Pancreas (tissue), 10 donors: ENCODE measurements at places on chromosomes 5 and 9. TPM values are rescaled to one million over a fixed set of nuclear protein-coding genes. Genes with fewer than 3 reads are reported as not detected.

Gene GDNF
- not detected for total RNA-seq

Gene ARHGAP26
- 10.2 TPM for total RNA-seq

Gene CLIC3
- total RNA-seq, result not detected

Gene PHPT1
- total RNA-seq, result 78.6 TPM

Gene SPINK6
- total RNA-seq, result not detected

- H3K36me3 ChIP-seq, result peaks cover 33% of the 10 kb centered on the region
- H3K27ac ChIP-seq, result no peak overlapping the region
- peaks cover 26% of the 10 kb centered on the region for H3K4me1 ChIP-seq
- no peak overlapping the region for H3K4me3 ChIP-seq
- H3K27me3 ChIP-seq, result no peaks in the 10 kb centered on the region
Observed at GRCh38 chr5:132487841-132488555, 2.6 kb downstream of the IRF1 start.

- DNase-seq, result no peak
- H3K27ac ChIP-seq, result no peak overlapping the region
- no peak overlapping the region for H3K4me3 ChIP-seq
- no peaks in the 10 kb centered on the region for H3K4me1 ChIP-seq
- H3K36me3 ChIP-seq, result no peaks in the 10 kb centered on the region
- no peaks in the 10 kb centered on the region for H3K27me3 ChIP-seq
Observed at GRCh38 chr9:76358628-76359280, 35.5 kb downstream of the RFK start.

DNA sequence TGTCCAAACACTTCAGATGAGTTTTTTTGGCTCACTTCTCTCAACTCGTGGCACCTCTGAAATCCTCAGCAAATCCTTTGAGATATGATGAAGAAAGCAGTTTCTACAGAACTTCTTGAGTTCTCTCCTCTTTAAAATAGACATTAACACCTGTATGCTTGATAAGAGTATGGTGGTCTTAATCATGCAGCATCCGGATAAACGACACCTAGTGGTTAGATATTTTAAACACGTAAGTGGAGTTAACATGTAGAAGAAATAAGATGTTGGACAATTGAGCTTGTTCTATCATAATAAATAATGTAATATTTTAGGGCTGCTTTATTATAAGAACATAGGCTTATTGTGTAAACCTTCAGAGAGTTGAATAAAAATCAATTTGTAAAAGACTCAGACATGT is 324.8 kb downstream of the CYLC2 start:
- no peak for DNase-seq
- no peaks in the 10 kb centered on the region for H3K27me3 ChIP-seq
- H3K36me3 ChIP-seq, result no peaks in the 10 kb centered on the region
- H3K4me3 ChIP-seq, result no peak overlapping the region

DNA sequence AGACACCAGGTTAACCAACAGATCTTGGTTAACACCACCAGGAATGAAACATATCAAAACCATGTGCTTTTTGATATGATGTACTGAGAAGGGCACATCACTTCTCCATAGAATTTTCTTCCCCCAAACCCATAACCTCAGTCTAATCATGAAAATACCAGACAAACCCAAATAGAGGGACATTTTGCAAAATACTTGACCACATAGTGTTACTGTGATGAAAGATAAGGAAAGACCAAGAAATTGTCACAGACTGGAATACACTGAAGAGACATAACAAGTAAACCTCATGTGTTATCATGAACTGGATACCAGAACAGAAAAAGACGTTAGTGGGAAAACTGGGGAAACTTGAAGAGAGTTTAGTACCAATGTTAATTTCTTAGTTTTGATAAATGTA is 74.9 kb upstream of the VCAN start:
- no peaks in the 10 kb centered on the region for H3K27me3 ChIP-seq

DNA sequence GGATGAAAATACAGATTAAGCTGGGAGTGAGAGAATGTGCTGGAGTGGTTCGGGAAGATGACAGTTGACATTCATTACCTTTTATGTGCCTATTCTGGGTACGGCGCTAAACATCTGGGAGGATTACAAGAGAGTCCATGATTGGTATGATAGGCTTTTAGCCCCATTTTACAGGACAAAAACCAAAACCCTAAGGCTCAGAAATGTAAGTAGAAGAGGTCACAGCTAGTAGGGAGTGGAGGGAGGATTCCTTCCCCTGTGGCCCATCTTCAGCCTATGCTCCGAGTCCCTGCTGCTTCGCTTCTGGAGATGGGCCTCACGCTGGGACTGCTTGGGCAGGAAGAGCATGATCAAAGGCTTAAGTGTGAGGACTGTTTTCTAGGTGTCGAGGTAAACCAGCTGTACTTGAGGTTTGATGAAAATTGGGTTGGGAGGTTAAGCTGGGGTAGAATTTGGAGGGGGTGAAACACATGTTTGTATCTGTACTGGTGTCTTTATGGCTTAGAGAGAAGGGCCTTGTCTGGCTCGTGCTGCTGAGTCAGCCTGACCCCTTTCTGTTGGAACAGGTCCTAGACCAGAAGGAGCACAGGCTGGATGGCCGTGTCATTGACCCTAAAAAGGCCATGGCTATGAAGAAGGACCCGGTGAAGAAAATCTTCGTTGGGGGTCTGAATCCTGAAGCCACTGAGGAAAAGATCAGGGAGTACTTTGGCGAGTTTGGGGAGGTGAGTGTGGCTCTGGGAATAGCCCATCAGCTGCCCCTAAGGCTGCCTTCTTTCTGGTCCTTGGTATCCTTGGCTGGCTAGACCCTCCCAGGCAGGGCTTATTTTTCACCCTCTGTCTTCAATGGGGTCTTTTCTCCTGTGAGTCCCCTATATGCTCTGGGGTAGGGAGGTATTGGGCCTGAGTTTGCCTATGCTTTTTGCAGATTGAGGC is 2.1 kb downstream of the HNRNPAB start:
- no peak overlapping the region for H3K27ac ChIP-seq
- H3K4me1 ChIP-seq, result peaks cover 14% of the 10 kb centered on the region
- no peak for DNase-seq
- H3K4me3 ChIP-seq, result peak overlapping the region; percentile 97
- H3K36me3 ChIP-seq, result peaks cover 38% of the 10 kb centered on the region

DNA sequence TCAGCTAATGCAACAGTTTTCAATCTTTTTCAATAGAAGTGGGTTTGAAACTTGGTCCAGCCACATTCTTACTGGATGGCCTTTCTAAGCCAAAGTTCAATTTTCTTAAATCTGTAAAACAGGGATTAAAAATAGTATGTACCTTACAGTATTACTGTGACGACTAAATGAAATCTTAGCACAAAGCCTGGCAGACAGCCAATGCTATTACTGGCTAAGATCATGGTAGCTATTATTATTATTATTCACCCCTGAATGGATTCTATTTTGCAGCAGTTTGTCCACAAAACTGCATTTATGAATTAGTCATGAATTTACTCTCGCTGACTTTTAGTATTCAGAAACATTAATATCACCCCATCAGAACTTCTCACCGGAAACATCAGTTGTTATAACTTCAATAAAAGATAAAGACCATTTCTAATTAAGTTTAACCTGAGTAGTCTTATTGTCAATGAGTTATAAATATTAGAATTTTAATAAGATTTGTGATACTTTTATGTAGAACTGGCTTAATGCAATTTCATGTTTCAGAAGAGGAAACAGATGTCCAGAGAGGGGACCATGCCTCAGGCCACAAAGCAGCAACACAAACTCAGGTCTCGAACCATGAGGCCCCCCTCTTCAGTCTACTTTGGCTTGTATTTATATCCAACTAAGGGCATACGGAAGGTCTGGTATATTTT is 468.2 kb downstream of the ARHGEF28 start:
- H3K27me3 ChIP-seq, result no peaks in the 10 kb centered on the region
- no peaks in the 10 kb centered on the region for H3K36me3 ChIP-seq
- no peak for DNase-seq
- H3K4me1 ChIP-seq, result no peaks in the 10 kb centered on the region
- no peak overlapping the region for H3K4me3 ChIP-seq

DNA sequence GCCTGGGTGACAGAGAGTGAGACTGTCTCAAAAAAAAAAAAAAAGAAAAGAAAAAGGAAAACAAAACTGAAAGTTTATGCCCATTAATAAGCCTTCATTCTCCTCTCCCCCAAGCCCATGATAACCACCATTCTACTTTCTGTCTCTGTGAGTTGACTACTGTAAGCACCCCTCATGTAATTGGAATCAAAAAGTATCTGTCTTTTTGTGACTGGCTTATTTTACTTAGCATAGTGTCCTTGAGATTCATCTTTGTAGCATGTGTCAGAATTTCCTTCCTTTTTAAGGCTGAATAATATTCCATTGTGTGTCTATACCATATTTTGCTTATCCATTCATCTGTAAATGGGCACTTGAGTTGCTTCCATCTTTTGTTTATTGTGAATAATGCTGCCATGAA is 14.0 kb upstream of the TMEM171 start:
- H3K4me3 ChIP-seq, result no peak overlapping the region
- no peak for DNase-seq
- H3K27ac ChIP-seq, result no peak overlapping the region
- H3K36me3 ChIP-seq, result no peaks in the 10 kb centered on the region

DNA sequence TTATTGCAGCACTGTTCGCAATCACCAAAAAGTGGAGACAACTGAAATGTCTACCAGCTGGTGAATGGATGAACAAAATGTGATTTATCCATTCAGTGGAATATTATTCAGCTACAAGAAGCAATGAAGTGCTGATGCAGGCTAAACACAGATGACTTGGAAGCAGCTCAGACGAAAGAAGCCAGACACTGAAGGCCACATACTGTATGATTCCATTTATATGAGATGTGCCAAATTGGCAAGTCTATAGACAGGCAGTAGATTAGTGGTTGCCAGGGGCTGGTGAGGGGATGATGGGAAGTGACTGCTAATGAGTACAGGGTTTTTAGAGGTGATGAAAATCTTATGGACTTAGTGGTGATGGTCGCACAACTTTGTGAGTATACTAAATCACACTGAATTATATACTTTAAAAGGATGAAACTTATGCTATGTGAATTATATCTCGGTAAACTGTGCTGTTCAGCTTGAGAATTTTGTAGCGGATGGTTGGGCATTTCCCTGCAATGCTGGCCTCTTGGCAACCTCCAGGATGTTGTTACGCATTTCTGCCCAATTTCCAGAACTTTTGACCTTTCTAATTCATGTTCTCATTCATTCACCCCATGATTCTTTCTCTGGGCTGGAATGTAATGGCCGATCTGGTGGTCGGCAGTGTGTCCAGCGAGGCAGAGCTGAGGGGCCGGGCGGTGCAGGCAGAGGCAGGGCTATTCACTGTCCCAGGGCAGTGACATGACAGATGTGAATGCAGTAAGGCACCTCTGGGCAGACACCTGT is 22.0 kb upstream of the WNK2 start:
- H3K4me3 ChIP-seq, result no peak overlapping the region
- H3K4me1 ChIP-seq, result no peaks in the 10 kb centered on the region
- DNase-seq, result no peak
- H3K27me3 ChIP-seq, result no peaks in the 10 kb centered on the region

DNA sequence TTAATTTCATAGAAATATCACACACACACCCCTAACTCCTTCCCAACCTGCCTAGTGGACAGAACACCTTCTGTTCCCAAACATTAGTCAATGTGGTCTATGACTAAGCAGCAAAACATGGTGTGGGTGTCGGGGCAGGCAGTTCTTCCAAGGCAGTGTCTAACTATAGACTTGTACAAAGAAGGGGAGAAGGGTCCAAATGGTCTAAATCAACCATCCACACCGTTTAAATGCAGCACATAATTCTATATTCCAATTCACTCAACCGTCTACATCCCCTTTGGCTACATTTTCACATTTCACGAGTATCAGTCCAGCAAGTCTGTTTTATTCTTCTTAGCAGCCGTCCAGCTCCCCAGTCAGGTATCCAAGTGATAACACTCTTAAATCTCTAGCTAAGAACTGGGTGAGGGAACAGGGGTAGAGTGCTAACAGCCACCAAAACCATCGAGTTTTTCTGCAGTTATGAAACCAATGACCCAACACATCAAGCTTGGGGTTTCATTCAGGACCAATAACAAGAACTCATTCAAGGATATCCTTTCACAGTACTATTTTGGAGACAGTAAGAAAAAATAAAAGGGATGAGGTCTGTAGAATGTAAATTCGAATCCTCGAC is 3.3 kb downstream of the ZNF608 start:
- DNase-seq, result peak; percentile 20
- H3K36me3 ChIP-seq, result no peaks in the 10 kb centered on the region
- H3K27me3 ChIP-seq, result no peaks in the 10 kb centered on the region
- peaks cover 19% of the 10 kb centered on the region for H3K4me1 ChIP-seq
- peak overlapping the region; percentile 35 for H3K4me3 ChIP-seq

- peak overlapping the region; percentile 77 for H3K27ac ChIP-seq
- H3K36me3 ChIP-seq, result no peaks in the 10 kb centered on the region
- no peak overlapping the region for H3K4me3 ChIP-seq
- peaks cover 41% of the 10 kb centered on the region for H3K4me1 ChIP-seq
- no peaks in the 10 kb centered on the region for H3K27me3 ChIP-seq
Observed at GRCh38 chr5:54534191-54535004, 16.8 kb downstream of the SNX18 start.

- H3K27me3 ChIP-seq, result no peaks in the 10 kb centered on the region
- H3K27ac ChIP-seq, result no peak overlapping the region
- no peak overlapping the region for H3K4me3 ChIP-seq
- H3K36me3 ChIP-seq, result no peaks in the 10 kb centered on the region
- no peak for DNase-seq
Observed at GRCh38 chr9:87310827-87311523, 186.7 kb upstream of the DAPK1 start.

GRCh38 chr5:135632798-135633197 is 54.0 kb upstream of the CXCL14 start:
- no peaks in the 10 kb centered on the region for H3K4me1 ChIP-seq
- DNase-seq, result no peak
- no peak overlapping the region for H3K27ac ChIP-seq
- no peaks in the 10 kb centered on the region for H3K36me3 ChIP-seq
- no peak overlapping the region for H3K4me3 ChIP-seq

GRCh38 chr5:171980792-171981191 is 25.6 kb downstream of the FBXW11 start:
- H3K27ac ChIP-seq, result no peak overlapping the region
- no peaks in the 10 kb centered on the region for H3K27me3 ChIP-seq
- H3K4me3 ChIP-seq, result no peak overlapping the region
- no peak for DNase-seq
- no peaks in the 10 kb centered on the region for H3K36me3 ChIP-seq
- peaks cover 10% of the 10 kb centered on the region for H3K4me1 ChIP-seq

DNA sequence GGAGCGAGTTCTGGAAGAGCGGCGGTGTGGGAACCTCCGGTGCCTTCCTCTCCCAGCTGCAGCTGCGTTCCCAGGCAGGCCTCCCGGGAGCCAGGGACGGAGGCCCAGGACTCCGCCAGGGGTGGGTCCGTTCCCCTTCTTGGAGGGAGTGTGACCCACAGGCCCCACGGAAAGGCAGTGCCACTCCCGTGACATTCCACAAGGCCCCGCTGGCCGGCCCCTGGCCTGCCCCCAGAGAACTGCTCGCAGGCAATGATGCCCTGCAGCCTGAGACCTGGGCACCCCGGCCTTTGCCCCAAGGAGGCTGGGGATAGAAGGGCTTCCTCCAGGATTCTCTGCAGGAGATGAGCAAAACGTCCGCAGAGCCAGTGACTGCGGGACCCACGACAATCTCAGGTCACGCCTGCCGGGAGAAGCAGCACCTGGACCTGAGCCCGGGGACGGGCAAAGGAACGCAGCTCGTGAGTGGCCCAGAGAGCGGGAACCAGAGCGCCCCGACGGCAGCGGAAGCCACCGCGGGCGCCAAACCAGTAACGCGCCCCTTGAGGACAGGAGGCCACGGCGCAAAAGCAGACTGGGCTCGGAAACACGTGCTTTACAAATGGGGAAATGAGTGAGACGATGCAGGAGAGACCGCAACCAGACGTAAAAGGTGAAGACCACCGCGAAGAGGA is 9.3 kb downstream of the OBP2B start:
- H3K27ac ChIP-seq, result no peak overlapping the region
- H3K27me3 ChIP-seq, result no peaks in the 10 kb centered on the region
- no peaks in the 10 kb centered on the region for H3K4me1 ChIP-seq
- peak; percentile 50 for DNase-seq
- peak overlapping the region; percentile 38 for H3K4me3 ChIP-seq
- H3K36me3 ChIP-seq, result no peaks in the 10 kb centered on the region

GRCh38 chr5:146248561-146248960 is 45.2 kb downstream of the RBM27 start:
- H3K27ac ChIP-seq, result no peak overlapping the region
- H3K27me3 ChIP-seq, result no peaks in the 10 kb centered on the region
- no peaks in the 10 kb centered on the region for H3K4me1 ChIP-seq
